ENCODE measurements at places on chromosomes 16 and 17.

DNA sequence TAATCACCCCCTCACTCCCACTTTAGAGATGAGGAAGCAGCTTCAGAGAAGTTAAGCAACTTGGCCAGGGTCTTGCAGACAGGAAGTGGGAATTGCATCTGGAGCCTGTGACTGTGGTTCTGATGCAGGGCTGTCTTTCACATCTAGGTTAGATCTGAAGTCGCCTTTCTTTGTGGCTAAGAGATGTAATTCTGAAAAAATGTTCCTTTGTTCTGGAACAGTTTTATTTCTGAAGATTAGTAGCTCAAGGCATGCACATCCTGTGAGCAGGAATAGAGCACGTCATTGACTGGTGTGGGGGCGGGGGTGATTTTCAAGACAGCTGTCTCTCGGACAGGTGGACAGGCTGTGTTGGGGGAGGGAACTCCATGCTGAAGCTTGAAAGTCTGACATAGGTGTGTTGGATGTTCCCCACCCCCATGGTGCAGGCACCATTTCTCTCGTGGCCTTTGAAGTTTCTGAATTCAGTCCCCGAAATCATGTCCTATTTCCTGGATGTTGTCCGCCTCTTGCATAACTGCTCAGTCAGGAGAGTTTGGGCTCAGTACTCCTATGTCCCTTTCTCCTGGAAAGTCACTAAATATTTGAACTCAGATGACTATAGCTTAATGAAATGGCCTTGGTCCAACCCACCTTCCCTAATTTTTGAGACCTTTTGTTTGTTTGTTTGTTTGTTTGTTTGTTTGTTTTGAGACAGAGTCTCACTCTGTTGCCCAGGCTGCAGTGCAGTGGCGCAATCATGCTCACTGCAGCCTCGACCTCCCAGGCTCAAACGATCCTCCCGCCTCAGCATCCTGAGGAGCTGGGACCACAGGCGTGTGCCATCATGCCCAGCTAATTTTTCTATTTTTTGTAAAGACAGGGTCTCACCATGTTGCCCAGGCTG, 21.0 kb upstream of the HERPUD1 start:
- no peak for DNase-seq

GRCh38 chr17:48187872-48188608, 80.5 kb downstream of the SNX11 start:
- DNase-seq, result no peak

- DNase-seq, result no peak
Observed at GRCh38 chr17:18009609-18010420, 29.2 kb downstream of the ATPAF2 start.

- peak; percentile 49 for DNase-seq
Observed at GRCh38 chr16:9159839-9160550, 68.6 kb downstream of the HAPSTR1 start.

DNA sequence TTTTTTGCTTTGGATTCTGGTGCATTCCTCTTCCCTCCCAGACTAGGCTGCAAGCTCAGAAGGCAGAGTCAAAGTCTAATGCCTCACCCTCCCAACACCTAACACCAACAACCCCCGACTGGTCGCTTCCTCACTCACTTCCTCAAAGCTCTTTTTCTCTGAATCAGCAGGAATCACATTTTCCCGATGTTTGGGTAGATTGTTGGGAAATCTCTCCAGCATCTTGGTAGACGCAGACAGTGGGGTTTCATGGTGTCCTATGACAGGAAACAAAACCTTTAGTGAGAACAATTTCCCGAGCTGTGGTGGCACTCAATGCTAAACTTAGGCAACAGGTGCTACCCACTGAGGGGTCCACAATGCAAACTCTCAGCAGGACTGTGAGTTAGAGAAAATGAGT, 39.9 kb upstream of the ICAM2 start:
- no peak for DNase-seq

- no peak for DNase-seq
Observed at GRCh38 chr16:69589434-69590269, 23.9 kb downstream of the NFAT5 start.

DNA sequence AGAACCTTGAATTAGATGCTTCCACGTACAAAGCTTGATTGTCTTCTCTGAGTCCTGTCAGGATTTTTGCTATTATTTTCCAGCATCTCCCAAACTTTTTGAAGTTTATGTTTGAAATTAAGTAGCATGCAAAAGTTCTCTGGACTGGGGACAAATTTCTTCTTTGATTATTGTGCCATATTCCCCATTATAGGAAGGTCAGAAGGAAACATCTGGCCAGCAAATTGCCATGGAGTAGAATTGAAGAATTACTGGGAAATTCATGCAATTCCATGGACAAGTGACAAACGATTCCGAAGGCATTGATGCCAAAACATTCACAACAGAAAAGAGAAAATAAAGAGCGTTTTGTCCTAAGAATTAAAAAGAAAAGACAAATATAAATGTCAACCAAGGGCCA, 737.2 kb downstream of the CDH11 start:
- DNase-seq, result no peak

DNA sequence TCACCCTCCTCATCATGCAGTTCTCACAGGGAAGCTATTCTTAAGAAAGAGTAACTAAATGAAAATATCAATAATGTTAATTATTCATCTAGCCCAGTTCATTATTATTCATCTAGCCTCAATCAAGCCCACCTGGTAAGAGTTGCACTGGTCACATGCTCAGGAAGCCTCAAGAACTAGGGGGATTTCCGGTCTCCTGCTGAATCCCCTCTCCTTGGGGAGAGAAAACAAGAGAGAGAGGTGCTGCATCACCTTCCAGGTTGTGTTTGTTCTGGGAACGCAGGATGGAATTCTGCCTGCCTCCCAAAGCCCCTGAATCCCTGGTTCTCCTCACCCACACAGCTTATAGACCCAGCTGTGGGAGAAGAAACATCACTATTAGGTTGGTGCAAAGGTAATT, 164.0 kb downstream of the PMP22 start:
- no peak for DNase-seq

- no peak for DNase-seq
Observed at GRCh38 chr17:42953669-42954068, 10.6 kb downstream of the AARSD1 start.
